Activated CD4-positive, CD25-positive, alpha-beta regulatory T cell treated with anti-CD3 and anti-CD28 coated beads, Interleukin-2, amount 50 U/mL, for 16 hours (primary cell): ENCODE measurements at places on chromosomes 4 and X.

DNA sequence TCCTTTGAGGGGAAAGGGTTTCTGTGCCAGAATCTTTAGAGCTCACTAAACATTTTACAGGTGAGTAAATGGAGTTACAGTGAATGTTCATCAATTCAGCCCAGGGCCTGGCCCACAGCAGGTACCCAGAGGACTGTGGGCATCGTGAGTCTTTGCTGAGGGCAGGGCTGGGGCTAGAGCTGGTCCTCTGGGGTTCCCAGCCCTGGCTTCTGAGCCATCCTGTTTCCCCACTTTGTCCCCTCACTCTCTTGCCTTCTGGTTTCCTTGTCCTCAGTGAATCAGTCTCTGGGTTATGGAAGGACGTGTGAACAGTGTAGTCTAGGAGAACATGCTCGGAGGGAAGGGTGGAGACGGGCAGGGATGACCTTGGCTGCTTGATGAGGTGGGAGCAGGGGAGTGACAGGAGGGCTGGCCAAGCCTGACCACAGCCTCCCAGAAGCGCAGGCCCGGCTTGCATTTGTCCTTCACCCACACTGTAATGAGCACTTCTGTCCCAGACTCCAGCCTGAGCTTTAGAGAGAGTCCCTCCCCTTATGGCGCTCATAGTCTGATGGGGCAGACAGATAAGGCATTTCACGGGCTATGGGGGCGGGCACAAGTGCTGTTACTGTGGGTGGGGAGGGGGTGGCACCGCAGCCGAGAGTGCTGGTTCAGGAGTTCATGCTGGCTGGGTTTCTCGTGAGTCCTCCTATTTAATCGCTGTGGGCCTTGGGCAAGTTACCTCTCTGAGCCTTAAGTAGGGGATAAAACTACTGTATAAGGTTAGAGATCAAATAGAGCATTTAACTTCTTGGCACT is 17.3 kb downstream of the TBC1D14 start:
- DNase-seq = peak; percentile 33

DNA sequence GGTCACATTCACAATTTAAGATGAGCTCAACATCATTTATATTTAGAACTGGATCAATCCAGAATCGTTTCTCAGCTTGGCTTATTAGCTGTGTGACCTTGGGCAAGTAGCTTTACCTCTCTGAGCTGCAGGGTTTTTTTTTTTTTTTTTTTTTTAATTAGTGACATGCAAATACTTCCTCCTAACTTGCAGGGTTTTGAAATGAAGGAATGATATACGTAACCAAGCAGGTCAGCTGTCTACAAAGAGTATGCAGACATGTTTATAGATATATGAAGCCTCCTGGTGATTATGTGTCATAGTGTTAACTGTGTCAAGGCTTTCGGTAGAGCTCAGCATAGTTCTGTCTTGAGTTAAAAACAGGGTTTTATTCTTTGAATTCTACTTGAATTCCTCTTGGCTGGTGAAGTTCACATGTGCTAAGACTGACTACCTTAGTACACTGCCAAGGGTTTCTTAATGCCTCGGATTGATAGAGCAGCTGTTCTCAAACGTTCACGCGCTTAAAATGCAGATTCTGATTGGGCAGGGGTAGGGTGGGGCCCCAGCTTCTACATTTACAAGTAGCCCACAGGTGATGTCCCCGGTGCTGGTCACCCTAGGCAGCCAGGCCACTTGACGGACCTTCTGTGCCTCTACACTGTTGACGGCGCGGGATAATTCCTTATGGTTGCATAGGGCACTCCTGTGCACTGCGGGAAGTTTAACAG is 654 bp upstream of the STS start:
- DNase-seq = no peak

GRCh38 chr4:126123611-126124325 is 809.0 kb downstream of the FAT4 start:
- DNase-seq = no peak

DNA sequence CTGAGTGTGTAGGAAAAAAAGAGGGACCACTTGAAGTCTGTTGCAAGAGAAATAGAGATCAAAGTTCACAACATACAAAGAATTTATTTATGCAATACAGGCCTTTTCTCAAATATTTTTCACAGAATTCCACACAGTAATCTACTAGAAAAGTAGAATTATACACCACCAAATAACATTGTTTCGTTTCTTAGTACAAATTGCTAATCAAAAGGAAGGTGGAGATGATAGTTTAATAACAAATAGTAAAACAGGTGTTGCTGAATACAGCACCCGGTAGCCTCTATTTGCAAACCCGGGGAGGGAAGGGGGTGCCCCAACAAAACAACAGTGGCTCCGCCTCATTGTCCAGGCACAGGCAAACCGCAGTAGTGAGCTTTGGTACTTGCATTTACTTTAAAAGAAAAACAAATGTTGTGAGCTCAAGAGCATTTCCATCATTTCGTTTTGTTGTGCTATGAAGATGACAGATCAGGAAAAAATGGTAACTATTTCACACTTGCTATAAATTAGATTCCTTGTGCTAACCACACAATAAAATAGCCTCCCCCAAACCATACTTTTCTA is 186.4 kb downstream of the DCLK2 start:
- DNase-seq = no peak

- no peak for DNase-seq
Measured at GRCh38 chr4:139123910-139124309, 53.1 kb downstream of the ELF2 start.

DNA sequence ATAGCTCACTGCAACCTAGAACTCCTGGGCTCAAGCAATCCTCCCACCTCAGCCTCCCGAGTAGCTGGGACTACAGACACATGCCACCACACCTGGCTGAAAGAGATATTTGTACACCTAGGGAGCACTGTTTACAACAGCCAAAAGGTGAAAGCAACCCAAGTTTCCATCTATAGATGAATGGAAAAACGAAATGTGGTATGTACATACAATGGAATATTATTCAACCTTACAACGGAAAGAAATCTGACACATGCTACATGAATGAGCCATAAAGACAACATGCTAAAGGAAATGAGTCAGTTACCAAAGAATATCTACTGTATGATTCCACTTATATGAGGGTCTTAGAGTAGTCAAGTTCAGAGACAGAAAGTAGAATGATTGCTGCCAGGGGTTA is 52.2 kb downstream of the ABCG2 start:
- DNase-seq = no peak

DNA sequence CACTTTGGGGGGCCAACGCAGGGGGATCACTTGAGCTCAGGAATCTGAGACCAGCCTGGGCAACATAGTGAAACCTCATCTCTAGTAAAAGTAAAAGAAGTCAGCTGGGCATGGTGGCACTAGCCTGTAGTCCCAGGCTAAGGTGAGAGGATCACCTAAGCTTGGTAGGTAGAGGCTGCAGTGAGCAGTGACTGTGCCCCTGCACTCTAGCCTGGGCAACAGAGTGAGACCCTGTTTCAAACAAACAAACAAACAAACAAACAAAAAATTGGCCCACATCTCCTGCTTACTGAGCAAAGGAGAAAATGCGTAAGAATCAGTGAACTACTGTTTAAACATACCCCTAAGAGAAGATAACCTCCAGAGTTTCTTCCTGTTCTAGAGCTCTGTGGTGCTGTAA is 85.3 kb downstream of the FRYL start:
- DNase-seq = no peak

GRCh38 chrX:138847930-138848329 is 136.4 kb upstream of the FGF13 start:
- no peak for DNase-seq

- DNase-seq = no peak
Measured at GRCh38 chr4:48813964-48814363, 16.9 kb upstream of the OCIAD1 start.

DNA sequence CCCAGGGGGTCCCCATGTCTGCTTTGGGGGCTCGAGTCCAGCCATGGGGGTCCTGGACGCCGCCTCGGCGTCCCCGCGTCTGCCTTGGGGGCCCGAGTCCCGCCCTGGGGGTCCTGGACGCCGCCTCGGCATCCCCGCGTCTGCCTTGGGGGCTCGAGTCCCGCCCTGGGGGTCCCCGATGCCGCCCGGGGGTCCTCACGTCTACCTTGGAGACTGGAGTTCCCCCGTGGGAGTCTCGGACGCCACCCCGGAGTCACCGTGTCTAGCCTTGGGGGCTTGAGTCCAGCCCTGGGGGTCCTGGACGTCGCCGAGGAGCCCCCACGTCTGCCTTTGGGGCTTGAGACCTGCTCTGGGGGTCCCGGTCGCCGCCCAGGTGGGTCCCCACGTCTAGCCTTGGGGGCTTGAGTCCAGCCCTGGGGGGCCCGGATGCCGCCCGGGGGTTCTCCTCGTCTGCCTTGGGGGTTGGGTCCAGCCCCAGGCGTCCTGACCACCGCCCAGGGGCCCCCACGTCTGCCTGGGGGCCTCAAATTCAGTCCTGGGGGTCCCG is 1.1 kb upstream of the GTPBP6 start:
- no peak for DNase-seq

- no peak for DNase-seq
Measured at GRCh38 chr4:82097504-82097903, 276.3 kb downstream of the HNRNPD start.

DNA sequence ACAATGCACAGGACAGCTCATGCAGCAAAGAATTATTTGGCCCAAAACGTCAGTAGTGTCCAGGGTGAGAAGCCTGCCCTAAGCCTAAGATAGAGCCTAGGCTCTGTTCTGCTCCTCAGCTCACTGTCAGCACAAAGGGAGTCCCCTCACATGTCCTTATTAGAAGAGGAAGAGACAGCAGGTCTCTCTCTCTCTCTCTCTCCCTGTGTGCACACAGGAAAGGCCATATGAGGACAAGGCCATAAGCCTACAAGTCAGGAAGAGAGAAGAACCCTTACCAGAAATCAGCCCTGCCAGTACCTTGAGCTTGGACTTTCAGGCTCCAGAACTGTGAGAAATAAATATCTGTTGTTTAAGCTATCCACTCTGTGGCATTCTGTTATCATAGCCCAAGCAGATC is 20.4 kb downstream of the FAM184B start:
- DNase-seq = no peak

DNA sequence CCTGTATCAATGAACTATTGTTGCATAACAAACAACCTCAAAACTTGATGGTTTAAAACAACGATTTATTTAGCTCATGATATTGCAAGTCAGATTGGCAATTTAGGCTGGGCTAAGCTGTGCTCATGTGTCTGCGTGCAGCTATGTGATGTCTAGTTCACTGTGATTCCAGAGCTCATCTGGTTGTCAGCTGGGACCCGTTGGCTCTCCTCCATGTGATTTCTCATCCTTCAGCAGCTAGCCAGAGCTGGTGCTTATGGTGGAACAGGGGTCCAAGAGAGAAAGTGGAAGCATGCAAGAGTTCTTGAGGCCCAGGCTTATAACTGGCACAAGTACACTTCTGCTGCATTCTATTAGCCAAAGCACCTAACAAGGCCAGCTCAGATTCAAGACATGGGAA is 28.8 kb upstream of the TRPC3 start:
- DNase-seq = no peak

GRCh38 chrX:97322401-97322800 is 438.7 kb downstream of the RPA4 start:
- DNase-seq = no peak

DNA sequence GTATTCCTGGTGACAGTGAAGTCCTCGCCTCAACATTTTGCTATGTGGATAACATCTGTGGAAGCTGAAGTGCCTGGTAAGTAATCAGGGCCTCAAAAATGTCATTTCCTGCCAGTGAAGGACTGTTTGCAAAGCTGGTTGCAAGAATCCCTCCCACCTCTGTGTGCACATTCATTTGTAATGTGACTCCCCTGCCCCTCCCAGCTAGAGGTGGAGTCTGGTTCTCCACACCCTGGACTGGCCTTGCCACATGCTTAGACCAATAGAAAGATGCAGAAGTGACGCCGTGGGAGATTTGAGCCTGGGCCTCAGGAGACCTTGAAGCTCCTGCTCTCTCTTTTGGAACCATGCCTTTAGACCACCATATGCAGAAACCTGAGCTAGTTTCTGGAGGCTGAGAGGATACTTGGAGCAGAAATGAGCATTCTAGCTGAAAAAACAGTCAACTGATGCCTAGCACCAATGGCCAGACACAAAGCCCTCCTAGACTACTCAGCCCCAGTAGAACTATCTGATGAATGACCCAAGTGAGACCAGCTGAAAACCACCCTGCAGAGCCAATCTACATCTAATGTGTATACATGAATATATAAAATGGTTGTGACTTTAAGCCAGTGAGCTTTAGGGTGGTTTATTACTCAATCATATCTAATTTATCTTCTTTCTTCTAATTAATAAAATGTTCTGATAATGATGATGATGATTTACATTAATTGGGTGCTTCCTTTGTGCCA is 47.8 kb upstream of the CRMP1 start:
- no peak for DNase-seq

DNA sequence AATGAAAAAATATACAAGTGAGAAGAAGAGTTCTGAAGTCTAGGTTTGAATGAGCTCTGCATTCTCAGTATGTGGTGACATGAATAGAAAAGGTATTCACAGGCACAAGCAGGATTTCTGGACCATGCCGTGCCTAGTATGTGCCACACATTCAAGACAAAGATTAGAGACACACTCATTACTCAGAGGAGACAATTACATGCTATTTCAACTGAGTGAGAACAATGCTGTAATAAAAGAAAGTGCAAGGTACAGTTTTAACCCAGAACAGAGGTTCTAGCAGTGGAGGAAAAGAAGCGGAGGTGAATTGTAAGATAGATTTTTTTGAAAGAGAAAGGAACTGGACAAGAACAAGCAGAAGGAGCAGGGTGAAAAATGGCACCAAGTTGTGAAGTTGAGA is 121.0 kb upstream of the RASGEF1B start:
- DNase-seq = no peak

- no peak for DNase-seq
Measured at GRCh38 chr4:76606645-76607265, 171.7 kb downstream of the SHROOM3 start.
